CD4-positive, alpha-beta T cell treated with Interleukin-6 for 4 hours (primary cell): ENCODE measurements at places on chromosomes 2 and 18.

- peak; percentile 37 for DNase-seq
These were observed 50.7 kb upstream of the HNRNPA3 start for GRCh38 chr2:177161741-177162460.

DNA sequence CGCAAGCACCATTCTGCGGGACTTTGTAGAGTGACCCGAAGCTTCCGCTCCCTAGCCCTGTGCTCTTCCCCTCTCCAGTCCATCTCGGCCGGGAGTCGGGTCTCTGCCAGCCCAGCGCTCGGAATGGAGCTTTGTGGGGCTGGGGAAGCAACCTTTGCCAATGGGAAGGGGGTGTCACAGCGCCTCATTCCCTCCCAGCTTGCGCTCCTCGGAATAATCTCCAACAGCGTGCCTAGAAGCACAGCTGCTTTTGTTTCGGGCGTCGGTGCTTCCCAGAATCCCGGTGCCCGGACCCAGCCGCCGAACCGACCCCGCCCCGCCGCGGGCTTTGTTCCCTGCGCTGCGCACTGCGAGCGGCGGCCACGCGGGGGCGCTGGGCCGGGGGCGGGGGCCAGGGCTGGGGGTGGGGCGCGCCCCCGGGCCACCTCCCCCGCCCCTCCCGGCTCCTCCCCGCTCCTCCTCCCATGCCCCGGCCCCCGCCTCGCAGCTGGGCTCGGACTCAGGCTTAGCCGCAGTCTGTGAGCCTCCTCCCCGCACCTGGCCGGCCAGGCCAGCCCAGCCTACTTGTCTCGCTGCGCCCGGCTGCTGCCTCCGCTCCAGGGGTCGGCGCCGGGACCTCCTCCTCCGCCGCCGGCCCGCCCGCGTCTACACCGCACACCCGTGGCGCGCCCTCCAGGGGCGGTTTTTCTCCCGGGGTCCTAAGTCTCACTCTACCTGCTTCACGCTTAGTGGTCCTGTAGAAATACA lies 77.7 kb upstream of the SMAD2 start:
- peak; percentile 65 for DNase-seq

- DNase-seq: no peak
These were observed 265.7 kb downstream of the MEIS1 start for GRCh38 chr2:66700677-66701066.

DNA sequence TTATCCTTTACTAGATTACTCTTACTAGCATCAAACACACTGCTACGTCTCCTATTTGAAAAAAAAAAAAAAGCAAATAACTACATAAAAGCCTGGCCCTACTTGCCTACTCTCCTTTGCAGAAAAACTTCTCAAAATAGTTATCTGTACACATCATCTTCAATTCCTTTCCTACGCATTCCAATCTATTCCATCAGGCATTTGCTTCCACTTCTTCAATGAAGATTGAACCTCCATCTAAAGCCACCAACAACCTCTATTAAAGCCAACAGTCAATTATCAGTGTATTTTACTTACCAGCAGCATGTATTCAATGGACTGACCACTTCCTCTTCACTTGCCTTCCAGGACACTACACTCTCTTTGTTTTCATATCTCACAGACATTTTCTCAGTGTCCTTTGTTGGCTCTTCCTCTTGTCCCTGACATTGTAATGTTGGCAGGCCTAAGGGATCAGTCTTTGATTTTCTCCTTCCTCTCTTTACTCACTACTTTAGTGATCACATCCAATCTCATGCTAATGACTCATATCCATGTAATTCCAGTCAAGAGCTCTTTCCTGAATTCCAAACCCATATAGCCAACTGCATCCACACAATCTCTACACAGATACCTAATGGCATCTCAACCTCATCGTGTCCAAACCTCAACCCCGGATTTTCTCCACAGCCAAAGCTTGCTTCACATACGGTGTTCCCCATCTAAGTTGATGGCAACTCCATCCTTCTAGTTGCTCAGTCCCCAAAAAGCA lies 131.3 kb downstream of the CCDC148 start:
- DNase-seq: no peak

DNA sequence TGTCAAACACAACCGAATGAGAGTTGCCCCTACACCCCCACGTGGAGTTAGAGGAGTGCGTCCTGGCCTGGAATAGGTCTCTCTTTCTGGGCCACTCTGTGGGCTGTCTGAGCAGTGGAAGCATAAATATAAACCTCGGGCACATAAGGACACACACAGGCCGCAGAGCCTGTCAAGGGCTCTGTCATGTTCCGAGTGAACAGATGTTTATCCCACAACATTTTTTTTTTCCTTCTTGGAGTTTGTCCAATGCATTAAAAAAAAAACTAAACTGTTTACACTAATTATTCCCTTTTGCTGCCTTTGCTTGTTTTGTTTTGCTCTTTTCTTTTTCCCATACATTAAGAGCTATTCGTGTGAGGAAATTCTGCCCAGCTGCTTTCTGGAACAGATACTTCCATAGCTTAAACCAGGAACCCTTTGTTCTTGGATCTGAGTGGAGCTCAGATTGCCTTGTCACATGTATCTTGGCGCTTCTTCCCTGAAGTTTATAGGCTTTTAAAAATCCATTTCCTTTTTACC lies 228.3 kb upstream of the FOSL2 start:
- no peak for DNase-seq

DNA sequence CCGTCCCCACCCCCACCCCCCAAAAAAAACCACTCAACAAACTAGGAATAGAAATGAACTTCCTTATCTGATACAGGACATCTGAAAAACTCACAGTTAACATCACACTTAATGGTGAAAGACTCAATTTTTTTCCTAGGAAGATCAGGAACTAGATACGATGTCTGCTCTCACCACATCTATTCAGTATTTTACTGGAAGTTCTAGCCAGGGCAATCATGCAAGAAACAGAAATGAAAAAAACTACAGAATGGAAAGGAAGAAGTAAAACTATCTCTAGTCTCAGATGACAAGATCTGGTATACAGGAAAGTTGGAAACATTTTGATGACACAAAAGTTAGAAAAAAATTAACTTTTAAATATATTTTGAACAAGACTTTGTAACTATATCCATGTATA lies 114.4 kb upstream of the FZD5 start:
- no peak for DNase-seq

GRCh38 chr2:68698567-68699377 lies 35.8 kb upstream of the ARHGAP25 start:
- no peak for DNase-seq

- no peak for DNase-seq
These were observed 162.7 kb downstream of the WDPCP start for GRCh38 chr2:63425606-63426005.

GRCh38 chr2:31384351-31384750 lies 30.2 kb downstream of the XDH start:
- DNase-seq: no peak

- no peak for DNase-seq
These were observed 865.4 kb upstream of the NXPH2 start for GRCh38 chr2:139645617-139646016.

DNA sequence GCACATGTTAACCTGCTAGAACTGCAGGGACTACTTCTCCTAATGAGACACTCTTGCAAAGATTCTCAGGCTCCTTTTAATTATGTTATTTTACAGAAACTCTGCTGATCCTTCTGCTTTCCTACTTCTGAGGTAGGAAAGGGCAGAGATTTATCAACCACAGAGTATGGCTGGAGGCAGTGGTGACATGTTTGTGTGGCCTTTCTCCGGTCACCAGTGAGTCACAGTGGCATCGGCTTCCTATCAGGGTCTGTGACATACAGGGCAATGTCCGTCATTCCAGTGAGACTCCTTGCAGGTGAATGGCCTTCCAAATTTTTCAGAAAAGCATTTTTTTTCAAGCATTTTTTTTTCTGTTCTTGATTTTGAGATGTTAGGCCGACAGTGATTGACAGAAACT lies 180.7 kb upstream of the LYPD1 start:
- DNase-seq: no peak

DNA sequence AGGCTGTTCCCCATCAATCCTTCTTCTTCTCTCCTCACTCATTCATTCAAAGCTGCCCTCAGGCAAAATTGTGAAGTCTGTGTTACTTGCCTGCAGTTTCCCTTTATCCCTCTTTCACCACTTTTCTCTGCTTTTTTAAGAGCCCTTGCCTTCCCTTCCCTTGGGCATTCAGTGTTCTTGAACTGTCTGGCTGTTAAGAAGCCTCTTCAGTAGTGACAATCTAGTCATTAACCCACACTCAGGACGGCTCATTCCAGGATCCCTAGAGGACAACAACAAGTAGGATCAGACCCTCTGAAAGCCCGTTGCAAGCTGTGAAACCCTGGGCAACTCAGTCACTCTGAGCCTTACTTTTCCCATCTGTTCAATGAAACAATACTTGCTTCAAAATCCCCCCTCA lies 615.7 kb downstream of the EPHA4 start:
- no peak for DNase-seq

GRCh38 chr2:169260246-169260645 lies 102.1 kb downstream of the LRP2 start:
- no peak for DNase-seq

DNA sequence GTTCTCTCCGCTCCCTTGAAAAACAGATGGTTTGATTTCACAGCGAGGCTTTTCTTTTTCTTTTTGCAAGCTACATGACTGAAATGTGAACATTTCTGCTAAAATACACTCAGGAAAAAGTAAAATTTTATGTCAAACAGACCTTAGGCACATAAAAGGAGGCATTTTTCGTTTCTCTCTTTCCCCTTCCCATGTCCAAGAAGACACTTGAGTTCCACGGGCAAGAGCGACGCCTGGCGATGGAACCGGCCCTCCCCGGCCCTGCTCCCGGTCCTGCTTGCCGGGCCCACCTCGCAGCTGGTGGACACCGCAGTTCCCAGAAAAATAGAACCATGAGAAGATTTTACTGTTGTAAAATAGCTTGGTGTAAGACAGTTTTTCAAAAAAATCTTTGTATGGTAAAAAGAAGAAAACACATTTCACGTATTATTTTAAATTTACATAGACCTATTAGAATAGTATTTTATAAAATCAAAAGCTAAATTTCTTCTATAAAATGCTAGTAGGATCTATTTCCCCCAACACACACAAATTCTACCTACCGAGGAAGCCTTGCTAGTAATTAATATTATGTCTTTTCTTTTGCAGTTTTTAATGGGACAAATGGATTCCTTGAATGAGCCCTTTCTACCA lies 2.3 kb upstream of the ALKAL2 start:
- peak; percentile 65 for DNase-seq

DNA sequence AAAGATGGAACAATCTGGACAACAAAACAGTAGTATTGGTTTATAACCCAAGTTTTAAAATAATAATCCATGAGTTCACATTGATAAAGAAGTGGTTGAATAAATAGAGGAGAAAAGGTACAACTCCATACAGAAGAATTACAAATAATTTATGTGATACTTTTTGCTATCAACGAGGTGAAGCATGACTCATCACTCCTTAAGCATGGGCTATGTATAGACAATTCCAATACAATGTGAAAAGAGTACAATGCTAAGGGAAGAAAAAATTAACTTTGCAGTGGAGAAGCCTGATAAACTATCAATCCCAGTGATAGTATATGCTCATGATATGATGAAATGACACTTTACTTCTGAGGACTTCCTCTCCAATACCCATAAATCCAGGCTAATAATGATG lies 312.9 kb downstream of the GULP1 start:
- no peak for DNase-seq

DNA sequence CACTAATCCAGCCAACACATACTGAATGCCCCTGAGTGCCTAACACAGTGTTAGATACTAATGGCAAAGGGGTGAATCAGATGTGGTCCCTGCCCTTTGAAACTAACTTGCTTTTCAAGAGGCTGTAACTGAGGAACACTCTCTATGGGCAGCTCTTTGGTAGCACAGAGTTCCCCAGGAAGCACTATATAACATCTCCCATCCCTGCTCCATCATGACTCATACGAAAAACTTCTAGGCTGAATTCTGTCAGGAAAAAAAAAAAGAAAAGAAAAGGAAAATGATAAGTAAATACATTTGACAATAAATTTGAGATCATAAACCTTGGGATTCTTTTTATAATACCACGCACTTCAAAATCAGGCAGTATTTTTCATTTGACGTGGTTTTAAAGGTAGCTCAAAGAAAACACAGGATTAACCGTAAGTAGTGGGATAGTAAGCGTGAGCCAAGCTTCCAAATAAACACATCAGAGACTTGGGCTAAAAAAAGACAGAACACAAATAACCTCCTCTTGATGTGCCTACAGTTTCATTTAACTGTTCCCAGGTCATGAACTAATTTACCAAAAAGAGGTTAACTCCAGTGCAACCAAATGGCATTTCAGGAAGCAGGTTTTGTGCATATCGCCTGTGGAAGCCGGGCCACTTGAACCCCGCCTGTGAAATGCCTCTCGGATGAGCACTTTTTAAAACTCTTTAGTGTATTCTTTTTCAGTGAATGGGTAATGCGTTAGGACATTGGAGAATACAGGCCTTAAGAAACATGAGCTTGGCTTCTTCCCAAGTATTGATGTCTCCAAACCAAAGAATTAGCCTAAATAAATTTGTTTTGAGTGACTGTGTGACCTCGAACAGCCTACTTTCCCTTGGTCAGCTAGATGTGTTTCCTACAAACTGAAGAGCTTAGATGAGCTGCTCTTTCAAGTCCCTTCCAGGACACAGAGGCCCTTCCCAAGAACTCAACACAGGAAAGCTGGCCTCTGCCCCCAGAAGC lies 42.0 kb downstream of the RDH14 start:
- no peak for DNase-seq

DNA sequence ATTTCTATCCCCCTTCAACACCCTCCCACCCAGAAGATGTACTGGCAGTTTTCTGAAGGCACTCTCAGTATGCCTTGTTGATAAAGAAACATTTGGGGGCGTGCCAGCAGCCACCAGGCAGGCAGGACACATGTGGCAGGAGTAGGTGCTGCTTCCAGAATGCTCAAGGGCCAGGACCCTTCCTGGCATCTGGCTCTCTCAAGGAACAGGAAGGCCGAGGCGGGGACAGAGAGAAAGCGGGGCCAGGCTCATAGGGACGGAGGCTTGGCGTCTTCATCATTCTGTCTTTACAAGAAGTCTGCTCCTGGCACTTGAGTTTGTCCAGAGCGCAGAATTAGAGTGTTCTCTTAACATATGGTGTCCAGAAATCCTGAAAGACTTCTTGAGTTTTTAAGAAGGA lies 121.6 kb downstream of the FAM210A start:
- DNase-seq: no peak

- DNase-seq: no peak
These were observed 183.4 kb upstream of the MEIS1 start for GRCh38 chr2:66251573-66251972.

- DNase-seq: no peak
These were observed 1.1 kb downstream of the BIN1 start for GRCh38 chr2:127105656-127106456.

DNA sequence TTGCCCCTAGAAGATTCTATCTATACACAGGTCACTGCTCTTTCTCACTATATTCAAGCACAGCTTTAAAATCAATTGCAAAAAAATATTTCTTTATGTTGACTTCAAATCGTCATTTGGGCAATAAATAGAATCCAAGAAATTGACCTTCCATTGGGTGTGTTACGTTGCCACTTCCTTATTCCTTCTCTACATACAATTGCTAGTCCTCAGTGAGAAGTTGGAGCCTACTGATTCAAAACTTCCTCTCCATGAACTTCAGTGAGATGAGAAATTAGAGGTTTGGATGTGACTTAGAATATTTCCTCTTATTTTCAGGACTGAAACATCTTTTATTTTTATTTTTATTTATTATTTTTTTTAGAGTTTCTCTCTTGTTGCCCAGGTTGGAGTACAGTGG lies 40.3 kb downstream of the PMAIP1 start:
- no peak for DNase-seq
